ENCODE measurements at places on chromosomes 13 and 19. TPM values are rescaled to one million over a fixed set of nuclear protein-coding genes. Genes with fewer than 3 reads are reported as not detected.

The CNN2 gene
- 495 TPM for total RNA-seq

The SMAD9 gene
- total RNA-seq: 0.59 TPM

The ZNF486 gene
- 8.8 TPM for total RNA-seq

The CGB8 gene
- total RNA-seq: not detected

The CLEC17A gene
- total RNA-seq: not detected

The ETV2 gene
- total RNA-seq: 0.35 TPM

The IQCN gene
- 0.55 TPM for total RNA-seq

The TMEM59L gene
- total RNA-seq: 1.8 TPM

The PLVAP gene
- not detected for total RNA-seq

The CCDC194 gene
- 1.5 TPM for total RNA-seq

The VSIG10L gene
- total RNA-seq: 13.2 TPM

The CD177 gene
- 2.0 TPM for total RNA-seq

The UHRF1 gene
- 22.1 TPM for total RNA-seq

All from H7 (cell line).